Progenitor cell of endocrine pancreas (in vitro differentiated cells): ENCODE measurements at places on chromosomes 2 and 18.

DNA sequence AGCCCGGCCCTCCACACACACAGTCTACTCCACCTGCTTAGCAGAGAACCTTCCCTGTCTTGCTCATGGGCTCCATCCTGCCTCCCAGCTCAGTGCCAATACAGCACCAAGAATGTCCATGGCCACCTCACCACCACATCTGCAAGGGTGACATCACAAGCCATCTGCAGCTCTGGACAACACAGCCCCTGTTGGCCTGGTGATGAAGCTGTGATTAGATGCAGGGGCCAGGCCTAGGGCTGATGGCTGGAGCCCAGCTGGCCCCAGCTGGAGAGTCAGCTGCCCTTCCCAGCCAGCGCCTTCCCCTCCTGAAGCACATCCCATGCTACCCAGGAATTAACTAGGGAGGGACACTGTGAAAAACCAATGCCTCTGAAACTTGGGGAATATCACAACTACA lies 91.1 kb downstream of the TTC32 start:
- DNase-seq: no peak

GRCh38 chr2:46310446-46310845 lies 13.2 kb downstream of the EPAS1 start:
- DNase-seq: no peak

DNA sequence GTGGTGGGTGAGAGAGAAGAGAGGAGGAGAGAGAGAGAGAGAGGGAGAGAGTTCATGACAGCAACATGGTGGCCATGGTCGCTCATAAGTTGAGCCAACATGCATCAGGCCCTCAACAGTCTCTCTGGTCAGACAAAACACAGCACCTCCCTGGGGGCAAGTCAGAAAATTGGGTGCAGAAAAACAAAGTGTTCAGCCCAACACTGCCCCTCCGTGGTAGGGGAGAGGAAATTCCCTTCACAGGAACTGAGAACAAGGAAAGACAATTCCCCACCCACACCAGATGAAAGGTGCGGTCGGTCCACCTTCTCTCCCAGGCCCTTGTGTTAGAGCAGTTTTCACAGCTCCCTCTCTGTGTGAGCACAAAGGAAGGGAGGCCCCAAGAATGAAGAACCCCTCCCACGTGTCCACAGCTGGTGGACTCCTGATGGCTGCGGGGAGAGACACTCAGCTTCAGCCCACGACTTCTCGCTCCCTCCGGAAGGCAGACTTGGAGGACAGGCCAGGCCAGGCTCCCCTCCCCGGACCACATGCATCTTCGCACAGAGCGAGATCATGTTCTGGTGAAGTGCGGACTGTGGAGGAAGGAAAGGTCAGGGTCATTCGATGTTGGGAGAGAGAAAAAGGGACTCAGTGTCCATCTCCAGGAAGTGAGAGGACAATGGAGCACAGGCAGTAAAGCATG lies 181.7 kb downstream of the ANAPC1 start:
- DNase-seq: peak; percentile 17

GRCh38 chr2:153477636-153478288 lies 800 bp downstream of the RPRM start:
- peak; percentile 20 for DNase-seq

GRCh38 chr2:176473177-176473576 lies 203.9 kb downstream of the MTX2 start:
- DNase-seq: no peak

- no peak for DNase-seq
These were observed 82.3 kb upstream of the LDLRAD4 start for GRCh38 chr18:13136056-13136903.

DNA sequence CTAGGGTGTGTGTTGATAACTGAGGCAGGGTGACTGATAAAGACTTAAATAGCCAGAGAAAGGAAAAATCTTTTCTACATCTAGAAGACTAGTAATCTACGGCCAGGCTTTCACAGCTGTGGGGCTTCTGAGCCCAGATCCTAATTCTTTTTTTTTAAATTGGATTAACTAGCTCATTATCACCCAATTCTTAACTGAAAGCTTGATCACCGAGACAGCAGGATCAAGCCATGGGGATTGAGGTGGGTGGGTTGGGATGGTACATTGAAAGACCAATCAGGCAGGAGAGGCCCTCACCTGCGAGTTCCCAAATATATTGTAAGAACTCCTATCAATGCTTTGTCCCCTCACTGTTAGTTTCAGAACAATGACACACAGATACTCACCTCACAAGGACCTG lies 20.0 kb upstream of the NFE2L2 start:
- DNase-seq: no peak

GRCh38 chr18:10754128-10754527 lies 228.3 kb downstream of the NAPG start:
- DNase-seq: no peak

- DNase-seq: no peak
These were observed 612.7 kb downstream of the EPHA4 start for GRCh38 chr2:220959391-220959802.

DNA sequence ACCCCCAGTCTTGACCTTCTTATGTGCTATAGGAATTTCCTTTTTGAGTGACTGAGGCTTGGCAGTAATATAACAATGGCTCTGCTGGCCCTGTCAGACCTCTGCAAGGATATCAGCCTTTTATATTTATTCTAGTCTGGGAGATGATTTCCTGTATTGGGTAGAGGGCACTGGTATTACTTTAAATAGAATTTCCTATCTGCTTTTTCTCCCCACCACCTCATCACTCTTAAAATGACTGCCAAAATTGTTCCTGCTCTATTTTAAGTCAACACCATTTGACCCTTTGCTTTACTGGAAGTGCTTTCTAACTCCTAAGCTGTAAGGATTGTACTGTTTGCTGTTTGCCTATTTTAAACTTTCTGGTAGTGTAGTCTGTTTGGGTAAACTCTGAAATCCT lies 658.4 kb upstream of the FSHR start:
- DNase-seq: no peak

DNA sequence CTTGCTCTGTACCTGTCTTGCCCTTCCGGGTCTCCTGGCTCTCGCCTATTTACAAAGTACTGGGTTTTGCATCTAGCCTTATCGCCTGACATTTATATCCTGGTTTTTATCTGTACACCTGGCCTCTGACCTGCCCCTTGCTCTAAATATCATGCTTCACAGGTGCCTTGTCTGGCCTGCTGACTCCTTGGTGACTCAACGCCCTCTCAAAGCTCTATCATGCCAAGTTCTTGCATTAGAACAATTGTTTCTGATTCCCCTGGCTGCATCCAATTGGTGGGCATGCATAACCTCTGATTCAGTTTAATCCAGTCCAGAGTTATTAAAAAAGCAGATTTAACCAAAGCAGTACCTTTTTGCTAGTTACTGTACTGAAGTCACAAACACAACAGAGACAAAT lies 113.9 kb upstream of the CCDC68 start:
- no peak for DNase-seq

- peak; percentile 28 for DNase-seq
These were observed 725 bp downstream of the SLC66A2 start for GRCh38 chr18:79950515-79951341.

GRCh38 chr2:95317665-95318425 lies 20.7 kb downstream of the KCNIP3 start:
- DNase-seq: no peak
